ENCODE measurements at places on chromosomes 13 and 19.
A peak's percentile ranks its signal among the peaks of the same experiment; 100 is the strongest.

DNA sequence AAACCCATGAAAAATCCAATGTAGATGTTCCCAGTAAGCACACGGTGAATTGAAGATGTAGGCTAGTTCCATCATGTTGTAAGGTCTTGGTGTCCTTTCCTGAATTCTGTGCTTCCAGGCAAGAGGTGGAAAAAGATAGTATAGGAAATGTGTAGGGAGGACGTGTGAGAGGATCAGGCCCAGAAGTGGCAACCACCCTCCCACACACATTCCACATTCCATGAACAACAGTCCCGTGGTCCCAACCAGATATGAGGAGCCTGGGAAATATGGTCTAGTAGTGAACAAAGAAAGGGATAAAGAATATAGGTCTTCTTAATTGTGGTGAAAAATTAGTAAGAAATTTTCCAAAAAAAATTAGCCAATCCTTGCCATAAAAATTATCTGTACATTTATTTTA is 1254.2 kb upstream of the SLC10A2 start:
- ATAC-seq: no peak

DNA sequence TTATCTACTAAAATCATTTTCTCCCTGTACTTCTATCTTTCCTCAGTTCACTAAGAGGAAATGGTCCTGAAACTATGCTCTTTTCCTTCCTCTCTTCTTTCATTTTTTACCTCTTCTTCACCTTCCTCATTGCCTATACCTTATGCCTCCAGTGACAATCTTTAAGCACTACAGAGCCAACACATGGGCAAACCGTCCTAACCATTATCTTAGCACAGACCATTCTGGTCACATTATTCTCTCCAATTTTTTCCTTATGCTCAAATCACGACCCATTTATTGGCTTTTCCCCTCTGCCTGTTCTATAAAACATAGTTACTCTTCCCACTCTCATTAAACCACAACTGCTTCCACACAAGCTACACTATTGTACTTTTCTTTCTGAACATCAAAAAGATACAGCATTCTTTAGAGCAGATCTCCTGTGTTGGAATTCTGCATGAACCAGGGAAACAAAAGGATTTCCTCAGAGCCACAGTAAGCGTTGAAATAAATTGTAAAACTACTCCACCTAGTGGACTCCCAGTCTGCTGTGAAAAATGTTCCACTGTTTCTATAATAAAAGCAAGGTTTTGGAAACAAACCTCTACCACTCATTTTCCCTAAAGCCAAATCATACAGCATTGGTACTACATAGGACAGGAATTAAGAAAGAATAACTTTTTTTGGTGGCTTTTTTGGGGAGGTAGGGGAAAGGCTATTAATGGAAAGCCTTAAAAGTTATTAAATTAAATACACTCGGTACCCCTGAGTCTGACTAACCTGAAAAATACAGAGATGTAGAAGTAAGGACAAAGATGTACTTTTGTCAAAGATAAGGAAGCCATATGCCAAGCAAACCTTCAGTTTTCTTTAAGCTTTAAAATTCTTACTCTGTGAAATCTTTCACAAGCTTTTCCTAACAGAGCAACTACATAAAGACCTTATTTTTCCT is 19.5 kb downstream of the NUFIP1 start:
- no peak for ATAC-seq

DNA sequence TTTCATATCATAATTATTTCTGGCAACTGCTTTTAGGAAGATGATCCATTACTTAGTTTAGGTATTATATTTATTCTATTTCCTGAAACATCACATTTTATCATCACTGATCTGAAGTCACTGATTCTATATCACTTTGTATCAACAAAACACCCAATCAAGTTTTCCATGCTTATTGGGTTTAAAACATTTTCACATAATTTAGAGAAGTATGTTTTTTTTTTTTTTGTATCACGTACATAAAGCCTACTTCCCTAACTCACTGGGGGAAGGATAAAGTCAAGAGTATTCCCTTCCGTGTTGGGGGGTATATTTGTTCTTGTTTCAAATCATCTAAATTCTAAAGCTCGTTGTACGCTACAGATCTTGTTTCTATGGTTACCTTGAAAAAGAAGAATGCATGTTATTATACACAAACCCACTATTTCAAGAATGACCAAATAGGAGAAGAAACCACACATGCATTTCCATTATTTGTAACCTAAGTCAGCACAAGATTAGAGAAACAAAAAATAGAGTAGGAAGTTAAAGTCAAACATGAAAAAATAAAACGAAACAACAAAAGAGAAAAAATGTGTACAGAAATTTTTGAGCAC is 637.2 kb upstream of the MIR17HG start:
- ATAC-seq: no peak

DNA sequence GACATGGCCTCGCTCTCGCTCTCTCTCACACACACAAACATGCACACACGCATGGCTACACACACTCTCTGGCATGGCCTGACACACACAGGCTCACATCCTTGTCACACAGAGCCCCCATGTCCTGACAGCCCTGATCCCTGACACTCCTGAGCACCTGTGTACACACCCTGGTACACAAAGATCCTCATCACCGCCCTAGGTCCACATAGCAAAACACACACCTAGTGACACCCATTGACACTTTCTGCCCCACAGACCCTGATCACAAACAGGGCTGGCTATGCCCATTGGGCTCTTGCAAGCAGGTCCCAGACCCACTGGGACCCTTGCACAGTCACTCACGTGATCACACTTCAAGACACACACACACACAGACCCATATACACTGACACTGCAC is 4.0 kb upstream of the NFIX start:
- no peak for ATAC-seq

DNA sequence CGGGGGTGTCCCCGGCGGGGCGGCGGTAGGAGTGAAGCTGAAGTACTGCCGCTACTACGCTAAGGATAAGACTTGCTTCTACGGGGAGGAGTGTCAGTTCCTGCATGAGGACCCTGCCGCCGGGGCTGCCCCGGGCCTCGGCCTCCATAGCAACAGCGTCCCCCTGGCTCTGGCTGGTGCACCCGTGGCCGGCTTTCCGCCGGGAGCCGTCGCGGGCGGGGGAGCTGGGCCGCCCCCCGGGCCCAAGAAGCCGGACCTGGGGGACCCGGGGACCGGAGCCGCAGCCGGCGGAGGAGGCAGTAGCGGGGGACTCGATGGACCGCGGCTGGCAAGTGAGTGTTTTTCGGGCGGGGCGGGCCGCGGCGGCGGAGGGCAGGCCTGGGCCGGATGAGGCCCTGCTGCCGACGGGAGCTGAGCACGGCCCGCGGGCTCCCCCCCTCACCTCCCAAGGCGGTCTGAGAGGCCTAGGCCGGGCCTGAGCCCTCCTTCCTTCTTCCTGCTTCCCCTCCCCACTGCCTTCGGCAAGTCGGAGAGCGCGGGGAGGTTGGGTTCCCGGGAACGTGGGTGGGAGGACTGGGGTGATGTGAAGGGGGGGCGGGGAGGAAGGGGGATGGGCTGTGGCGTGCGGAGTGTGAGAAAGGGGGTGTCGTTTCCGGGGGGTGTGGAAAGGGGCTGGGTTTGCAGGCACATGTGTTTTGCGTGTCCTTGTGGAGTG is 568 bp downstream of the PAN3 start:
- ATAC-seq: peak; percentile 71

DNA sequence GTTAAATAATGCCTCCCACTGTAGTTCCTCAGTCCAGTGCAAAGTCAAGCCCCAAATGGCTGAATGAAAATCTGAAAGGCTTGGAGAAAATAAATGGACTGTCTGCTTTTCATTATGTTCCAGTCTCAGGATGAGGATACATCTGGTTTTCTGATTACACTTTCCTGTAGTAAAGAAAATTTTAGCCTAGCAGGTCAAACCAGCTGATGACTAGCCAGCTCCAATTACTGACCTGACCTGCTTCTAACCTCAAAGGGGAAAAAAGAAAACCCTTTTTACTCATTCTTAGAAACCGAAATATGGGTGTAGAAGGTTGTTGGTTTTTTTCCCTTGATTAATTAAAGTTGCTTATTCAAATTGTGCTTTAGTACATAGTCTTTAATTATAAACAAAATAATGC is 418.4 kb downstream of the EFNB2 start:
- no peak for ATAC-seq

DNA sequence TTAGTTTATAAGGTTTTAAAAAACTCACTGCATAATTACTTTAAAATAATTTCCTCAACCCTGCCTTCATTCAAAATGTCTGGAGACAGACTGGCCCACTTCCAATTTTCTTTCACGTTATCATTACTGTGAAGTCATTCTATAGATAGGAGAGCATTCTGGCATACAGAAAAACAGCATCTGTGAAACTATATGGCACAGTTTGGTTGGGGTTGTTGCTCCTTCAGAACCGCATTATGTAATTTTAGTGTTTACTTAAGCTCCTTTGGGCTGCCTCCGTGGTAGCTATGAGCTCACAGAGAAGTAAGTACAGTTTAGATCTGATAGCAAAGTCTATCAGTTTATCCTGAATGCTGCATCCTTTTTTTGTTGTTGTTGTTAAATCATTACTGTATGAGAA is 104.3 kb downstream of the KCNRG start:
- no peak for ATAC-seq

DNA sequence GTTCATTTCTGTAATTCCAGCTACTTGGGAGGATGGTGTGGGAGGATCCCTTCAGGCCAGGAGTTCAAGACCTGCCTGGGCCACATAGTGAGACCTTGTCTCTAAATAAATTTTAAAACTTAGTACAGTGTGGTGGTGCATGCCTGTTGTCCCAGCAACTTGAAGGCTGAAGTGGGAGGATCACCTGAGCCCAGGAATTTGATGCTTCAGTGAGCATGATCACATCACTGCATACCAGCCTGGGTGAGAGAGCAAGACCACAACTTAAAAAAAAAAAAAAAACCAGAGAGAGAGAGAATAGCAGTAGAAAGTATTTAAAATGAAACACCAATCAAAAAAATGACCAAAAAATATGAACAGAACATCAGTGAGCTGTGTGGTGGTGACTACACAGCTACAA is 7.1 kb upstream of the ZNF823 start:
- no peak for ATAC-seq

DNA sequence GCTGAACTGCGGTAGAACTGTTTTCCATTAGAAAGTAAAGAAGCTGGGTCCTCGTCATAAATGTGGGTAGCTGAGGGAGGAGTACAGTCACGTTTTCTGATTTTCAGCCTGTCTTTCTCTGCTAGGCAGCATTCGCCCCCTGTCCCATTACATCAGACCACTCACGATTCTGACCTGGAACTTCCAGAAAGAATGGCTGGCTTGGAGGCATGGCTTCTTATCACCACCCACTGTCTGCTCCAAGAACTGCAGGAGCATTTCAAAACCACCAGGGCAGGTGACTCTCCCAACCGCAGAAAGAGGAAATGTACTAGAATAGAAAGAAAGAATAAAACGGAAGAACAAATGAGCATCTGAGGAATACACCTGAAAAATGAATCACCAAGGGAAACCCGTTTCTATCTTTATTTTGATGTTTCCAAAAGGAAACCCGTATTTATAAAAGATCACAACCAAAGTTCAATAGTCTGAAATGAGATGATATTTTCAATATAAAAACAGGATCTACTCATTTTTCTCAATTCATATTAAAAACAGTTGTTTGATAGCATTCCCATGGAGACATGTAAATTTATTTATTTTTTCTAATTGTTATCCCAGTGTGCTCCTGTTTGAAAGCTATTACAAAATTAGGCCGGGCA is 22.1 kb upstream of the POMP start:
- ATAC-seq: no peak

DNA sequence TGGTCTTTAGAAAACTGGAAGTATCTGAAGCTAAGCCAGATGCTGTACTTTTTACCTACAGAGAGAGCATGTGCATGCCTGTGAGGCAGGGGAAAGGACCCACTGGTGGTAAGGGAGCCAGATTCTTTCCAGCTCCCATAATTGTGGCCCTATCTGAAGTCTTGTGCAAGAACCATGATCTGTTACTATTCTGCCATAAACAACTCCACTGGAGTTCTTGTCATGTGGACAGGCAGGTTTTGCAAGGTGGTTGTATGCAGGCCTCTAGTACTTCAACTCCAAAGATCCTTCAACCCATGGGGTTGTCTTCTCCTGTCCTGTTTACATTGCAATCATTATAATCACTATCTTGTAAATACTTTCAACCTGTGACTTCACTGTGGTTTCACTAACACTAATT is 14.1 kb downstream of the PROSER1 start:
- no peak for ATAC-seq

GRCh38 chr13:30577401-30577852 is 40.3 kb upstream of the USPL1 start:
- peak; percentile 85 for ATAC-seq

- ATAC-seq: peak; percentile 63
Observed at GRCh38 chr13:45162821-45163220, 38.0 kb downstream of the KCTD4 start.

GRCh38 chr13:111424134-111424533 is 103.7 kb downstream of the TEX29 start:
- no peak for ATAC-seq

DNA sequence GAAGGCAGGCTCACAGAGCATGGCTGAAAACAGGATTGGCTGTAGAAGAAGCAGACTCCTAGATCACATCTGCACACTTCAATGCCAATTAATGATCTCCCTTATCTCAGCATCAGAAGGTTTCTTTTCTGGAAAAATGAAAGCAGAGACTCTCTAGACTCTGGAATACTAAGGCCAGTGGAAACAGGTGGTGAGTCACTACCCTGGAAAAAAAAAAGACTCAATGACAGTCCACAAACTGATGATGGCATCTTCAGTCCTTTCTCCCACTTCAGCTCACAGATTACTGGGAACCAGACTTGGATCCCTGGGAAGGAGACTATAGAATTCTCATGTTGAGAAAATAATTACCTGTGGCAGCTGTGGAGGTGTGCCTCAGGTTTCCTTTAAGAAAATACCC is 47.5 kb upstream of the MBNL2 start:
- no peak for ATAC-seq

GRCh38 chr13:97976610-97977521 is 23.4 kb downstream of the IPO5 start:
- peak; percentile 26 for ATAC-seq

- ATAC-seq: no peak
Observed at GRCh38 chr13:54709546-54709945, 1680.9 kb downstream of the OLFM4 start.

GRCh38 chr19:6221878-6222746 is 57.7 kb downstream of the MLLT1 start:
- no peak for ATAC-seq

DNA sequence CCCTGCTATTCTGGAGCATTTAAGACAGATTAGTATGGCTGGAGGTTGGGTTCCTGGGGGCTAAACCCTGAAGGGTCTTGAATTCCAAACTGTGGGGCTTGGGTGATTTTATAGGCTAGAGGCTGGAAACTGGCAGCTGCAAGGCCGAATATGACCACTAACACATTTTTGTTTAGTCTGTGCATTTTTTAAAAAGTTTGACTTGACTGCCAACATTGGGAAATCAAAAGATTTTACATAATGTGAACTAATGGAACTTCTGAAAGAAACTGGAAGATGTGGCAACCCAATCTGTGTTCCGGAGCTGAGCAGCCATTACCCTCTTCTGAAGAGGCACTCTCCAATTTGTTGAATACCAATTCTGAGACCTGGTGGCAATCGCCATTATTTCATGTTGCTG is 5.1 kb downstream of the ZNF784 start:
- no peak for ATAC-seq

DNA sequence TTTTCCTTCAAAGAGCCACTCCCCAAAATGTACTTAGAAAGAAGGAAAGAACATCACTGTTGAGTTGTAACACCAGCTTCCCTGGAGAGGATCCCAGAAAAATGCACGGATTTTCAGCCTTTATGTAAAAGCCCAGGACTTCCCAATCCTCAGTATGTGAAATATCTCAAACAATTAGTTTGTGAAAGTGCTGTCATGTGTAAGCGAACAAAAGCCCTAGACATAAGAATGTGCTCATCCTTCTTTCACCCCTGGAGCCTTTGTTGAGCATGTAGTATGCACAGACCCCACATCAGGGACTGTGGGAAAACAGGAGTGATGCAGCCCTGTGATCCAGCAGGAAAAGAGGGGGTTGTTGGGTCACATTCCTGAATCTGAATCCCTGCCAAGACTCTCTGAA is 441.4 kb upstream of the ZNF507 start:
- no peak for ATAC-seq
